ENCODE measurements at places on chromosomes 1 and 21.
A peak's percentile ranks its signal among the peaks of the same experiment; 100 is the strongest.

DNA sequence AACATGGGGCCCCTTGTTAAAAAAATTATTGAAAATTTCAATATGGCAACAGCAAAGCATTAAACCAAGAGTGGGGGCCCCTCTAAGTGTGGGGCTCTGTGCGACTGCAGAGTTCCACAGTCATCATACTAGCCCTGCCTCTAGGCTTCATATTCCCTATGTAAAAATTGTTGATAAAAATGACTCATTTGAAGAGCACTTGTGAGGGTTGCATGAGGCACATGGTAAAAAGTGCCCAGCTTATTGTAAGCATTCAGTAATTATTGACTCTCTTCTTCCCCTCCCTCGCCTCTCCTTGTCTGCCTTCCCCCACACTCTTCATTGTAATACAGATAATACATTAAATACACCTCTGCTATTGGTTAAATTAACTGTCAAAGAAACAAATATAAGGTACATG, 86.7 kb upstream of the PTBP2 start:
- no peak for DNase-seq

GRCh38 chr1:229479660-229480399, 28.3 kb downstream of the NUP133 start:
- no peak for DNase-seq

- DNase-seq: no peak
Observed at GRCh38 chr1:17978016-17978415, 129.6 kb upstream of the IGSF21 start.

GRCh38 chr1:177811429-177811828, 158.4 kb downstream of the SEC16B start:
- no peak for DNase-seq

DNA sequence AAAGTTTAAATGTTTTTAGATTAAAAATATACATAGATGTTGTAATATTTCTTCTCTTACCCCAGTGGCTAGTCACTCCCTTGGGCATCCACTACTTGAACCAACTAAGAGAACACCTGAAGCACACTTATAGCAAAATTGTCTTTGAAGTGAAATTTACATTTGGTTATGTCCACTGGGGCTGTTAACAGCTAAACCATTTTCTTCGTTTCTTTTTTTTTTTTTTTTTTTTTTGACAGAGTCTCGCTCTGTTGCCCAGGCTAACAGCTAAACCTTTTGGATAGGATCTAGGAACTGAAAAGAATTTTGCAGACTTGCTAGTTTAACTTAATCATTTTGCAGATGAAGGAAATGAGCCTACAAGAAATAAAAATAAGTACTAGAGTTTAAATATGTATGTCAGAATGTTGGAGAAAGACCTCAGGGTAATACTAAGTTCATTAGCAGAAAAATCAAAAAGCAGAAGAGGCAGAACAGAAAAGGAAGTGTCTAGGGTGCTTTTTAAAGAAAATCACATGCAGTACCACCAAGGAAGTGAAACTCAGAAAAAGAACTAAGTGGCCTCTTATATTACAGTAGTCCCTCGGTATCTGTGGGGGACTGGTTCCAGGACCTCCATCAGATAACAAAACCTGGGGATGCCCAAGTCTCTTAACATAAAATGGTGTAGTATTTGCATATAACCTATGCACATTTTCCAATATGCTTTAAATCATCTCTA, 11.8 kb downstream of the DRAM2 start:
- DNase-seq: no peak

- DNase-seq: no peak
Observed at GRCh38 chr21:32514275-32515055, 70.9 kb downstream of the TCP10L start.

- DNase-seq: no peak
Observed at GRCh38 chr1:9849691-9850441, 26.1 kb upstream of the CLSTN1 start.

DNA sequence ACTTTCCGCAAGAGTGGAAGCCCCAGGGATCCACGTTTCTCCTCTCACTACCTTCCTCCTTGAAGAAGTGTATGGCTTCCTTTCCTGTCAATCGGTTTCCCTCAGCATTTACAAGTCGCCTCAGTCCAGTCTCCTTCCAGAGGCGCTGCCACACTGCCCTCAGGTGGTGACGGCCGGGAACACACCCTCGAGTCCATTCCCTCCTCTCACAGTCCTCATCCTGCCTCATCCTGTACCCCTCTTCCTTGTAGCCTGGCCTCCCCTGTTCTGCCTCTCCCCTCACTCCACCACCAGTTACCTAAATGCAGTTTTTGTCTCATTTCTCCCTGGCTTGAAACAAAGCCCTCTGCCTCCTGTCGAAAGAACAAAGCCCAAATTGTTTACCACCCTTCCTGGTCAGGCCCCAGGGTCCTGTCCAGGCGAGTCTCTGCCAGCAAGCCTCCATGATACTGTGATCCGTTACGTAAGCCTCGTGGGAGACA, 23.2 kb upstream of the LSM10 start:
- peak; percentile 79 for DNase-seq

- DNase-seq: no peak
Observed at GRCh38 chr1:233527818-233528217, 86.1 kb upstream of the KCNK1 start.

GRCh38 chr1:33971913-33972312, 108.0 kb downstream of the HMGB4 start:
- no peak for DNase-seq

- no peak for DNase-seq
Observed at GRCh38 chr1:173064011-173064410, 13.3 kb upstream of the TNFSF18 start.

GRCh38 chr1:20634594-20635084, 1.4 kb downstream of the PINK1 start:
- DNase-seq: no peak

- DNase-seq: no peak
Observed at GRCh38 chr1:48864913-48865312, 88.2 kb upstream of the BEND5 start.

- no peak for DNase-seq
Observed at GRCh38 chr1:204344665-204345355, 14.9 kb downstream of the PLEKHA6 start.

GRCh38 chr1:228902781-228903433, 167.6 kb downstream of the RHOU start:
- DNase-seq: no peak

DNA sequence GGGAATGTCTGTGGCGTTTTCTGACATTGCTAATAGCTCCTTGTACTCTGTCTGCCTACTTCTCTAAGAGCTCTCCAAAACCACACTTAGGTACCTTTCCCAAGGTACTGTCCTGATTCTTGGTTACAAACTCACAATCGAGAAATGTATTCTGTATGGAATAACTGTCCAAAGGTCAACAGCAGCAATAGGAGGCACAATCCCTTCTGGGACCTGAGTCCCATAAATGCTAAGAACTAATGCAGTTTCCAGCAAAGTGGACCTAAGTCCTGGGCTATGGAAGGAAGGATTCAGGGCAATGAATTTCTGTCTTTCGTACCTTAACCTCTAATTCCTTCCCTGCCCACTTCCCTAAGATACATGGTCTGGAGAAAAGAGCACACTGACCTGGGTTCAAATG, 59.7 kb downstream of the DMAP1 start:
- DNase-seq: no peak

DNA sequence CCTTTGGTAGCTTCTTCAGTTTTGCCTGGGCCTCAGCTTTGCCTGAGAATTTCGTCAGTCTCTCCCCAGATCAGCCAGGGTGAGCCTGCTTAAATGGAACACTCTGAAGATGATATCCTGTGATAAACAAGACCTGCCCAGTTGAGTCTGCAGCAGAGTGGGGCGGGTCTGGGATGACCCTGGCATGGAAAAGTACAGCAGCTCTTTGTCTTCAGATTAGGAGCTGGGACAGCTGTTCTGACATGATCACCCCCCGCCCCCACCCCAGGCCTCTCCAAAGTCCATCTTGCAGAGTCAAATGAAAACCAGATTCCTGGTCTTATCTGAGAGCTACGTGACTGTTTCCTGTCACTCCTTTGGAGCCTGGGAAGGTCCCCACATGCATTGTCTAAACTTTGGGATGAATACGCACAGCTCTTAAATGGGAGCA, 2.2 kb upstream of the TMEM51 start:
- no peak for DNase-seq

GRCh38 chr1:98402860-98403259, 258.7 kb upstream of the SNX7 start:
- no peak for DNase-seq

DNA sequence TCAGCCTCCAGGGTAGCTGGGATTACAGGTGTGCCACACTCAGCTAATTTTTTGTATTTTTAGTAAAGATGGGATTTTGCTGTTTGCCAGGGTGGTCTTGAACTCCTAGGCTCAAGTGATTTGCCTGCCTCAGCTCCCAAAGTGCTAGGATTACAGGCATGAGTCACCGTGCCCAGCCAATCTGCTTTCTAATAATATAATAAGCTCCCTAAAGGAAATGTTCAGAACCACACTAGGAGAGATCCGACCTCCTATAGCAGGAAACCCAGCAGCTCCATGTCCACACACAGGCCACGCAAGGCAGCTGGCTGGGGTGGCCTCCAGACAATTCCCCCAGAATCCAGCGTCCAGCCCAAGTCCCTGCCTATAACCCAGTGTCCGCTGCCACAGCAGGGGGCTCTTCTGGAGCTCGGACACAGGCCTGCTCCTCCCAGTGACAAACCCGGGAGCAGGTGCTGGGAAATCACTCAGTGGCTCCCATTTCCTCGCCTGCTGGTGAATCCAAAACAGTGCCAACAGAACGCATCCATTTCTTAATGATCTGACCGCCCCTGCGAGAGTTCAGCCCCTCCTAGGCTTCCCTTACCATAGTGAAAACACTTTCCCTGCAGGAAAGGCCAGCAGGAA, 7.5 kb downstream of the RIPK4 start:
- DNase-seq: no peak

DNA sequence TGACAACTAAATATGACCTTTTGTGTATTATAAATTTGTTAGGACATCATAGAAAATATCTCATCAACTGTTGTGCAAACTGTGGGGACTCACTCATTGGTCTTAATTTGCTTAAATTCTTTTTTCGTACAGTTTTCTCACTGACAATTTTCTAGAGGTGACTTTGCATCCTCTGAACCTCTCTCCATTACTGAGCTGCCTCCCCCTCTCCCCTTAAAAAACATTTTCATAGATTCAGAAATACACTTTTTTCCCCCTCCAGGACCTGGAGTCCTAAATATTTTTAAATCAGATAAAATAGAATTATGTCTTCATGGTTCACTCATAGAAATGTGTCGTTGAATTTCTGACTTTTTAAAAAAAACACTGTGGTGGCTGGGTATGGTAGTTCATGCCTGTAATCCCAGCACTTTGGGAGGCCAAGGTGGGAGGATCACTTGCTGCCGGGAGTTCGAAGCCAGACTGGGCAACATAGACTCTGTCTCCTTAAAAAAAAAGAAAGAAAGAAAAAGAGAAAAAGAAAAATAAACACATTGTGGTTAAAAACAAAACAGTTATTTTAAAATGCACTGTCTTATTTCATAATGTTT, 1.5 kb downstream of the CNST start:
- DNase-seq: no peak

- no peak for DNase-seq
Observed at GRCh38 chr1:84159533-84160240, 15.6 kb downstream of the PRKACB start.

DNA sequence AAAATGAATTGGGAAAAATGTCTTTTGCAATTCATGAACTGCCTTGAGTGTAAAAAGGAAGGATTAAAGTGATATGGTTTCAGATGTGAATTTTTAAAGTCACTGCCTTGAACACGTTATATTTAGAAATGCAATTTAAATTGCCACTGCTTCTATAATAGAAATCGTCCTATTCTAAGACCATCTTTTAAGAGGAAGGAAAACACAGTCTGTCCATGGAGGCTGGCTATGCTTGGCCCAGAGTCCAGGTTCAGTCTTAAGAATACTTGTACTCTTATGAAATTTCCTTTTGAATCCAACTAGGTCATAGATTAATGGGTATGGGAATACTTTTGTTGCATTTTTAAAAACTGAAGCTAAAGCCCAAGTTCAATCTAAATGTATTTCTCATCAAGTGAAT, 86.0 kb downstream of the PCNX2 start:
- no peak for DNase-seq

GRCh38 chr1:9101510-9102146, 27.3 kb downstream of the GPR157 start:
- no peak for DNase-seq

DNA sequence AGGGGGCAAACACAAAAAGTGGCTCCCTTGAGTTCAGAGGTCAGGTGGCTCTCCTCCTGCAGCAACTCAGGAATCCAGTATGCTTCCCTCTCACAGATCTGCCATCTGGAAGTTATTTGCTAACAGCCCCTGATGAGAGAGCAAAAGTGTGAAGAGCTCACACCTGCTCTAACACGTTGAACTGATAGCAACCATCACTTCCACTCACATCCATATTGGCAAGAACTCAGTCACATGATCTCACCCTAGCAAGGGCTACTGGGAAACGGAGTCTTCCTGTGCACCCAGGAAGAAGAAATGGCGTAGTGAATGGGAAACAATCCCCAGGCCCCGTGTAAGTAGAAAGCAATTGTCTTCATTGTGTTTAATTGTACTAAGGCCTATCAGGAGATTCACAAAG, 20.7 kb upstream of the SLC45A1 start:
- DNase-seq: no peak

DNA sequence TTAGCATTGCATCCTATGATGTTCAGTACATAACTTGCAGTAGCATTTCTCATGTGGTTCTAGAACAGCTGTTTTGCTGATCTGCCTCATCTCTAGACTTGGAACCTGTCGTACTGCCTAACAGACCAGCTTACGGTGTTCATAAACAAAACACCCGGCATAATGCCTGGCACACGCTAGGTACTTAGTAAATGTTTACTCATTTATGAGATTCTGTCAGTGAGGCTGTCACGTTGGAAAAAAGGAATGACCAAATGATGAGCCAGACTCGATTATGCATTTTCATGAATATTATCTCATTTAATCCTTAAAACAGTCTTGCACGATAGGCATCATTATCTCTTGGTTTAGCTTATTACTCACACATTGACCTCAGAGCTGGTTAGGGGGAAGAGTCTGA, 46.4 kb downstream of the CACHD1 start:
- DNase-seq: no peak

DNA sequence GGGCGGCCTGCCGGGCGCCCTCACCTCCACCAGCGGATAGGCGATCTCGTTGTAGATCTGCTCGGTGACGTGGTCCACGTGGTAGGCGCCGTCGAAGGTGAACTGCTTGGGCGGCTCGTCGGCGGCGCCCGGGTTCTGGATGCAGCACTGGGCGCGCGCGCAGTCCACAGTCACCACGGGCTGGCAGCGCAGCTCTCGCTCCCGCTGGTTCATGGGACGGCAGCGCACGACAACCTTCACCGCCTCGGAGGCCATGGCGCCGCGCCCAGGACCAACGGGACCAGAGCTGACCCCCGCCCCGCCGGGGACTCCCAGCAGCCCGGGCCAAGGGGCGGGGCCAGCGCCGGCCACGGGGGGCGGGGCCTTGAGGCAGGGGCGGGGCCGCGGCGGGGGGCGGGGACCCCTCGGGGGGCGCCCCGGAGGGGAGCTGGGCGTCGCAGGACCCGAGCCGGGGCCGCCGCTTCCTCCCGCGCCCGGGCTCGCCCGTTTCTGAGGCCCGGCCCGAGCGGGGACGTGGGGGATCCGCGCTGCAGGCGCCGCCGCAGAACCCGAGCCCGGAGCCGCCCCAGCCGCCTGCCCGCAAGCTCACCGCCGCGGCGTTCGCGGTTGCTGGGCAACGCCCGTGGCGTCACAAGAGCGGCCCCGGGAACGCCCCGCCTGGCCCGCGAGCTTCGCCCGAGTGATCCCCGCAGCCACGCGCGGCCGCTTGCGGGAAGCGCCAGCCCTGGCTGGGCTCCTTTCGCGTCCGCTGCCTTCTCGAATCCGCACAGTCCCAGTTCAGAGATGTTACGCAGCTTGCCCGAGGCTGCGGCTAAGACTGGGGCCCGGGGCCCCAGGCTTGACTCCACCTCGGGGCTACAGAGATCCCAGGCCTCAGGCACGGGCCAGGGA, at the start of gene KIF17:
TSS of gene KIF17 (minus strand) at position 556 of the 891 bp plus-strand sequence. CDS start at position 255, 301 bp downstream.
- no peak for DNase-seq
